ENCODE measurements at places on chromosomes 1 and 21. TPM values are rescaled to one million over a fixed set of nuclear protein-coding genes. Genes with fewer than 3 reads are reported as not detected.
A peak's percentile ranks its signal among the peaks of the same experiment; 100 is the strongest.

RXFP4 gene
- total RNA-seq = not detected

LRRC7 gene
- total RNA-seq = 0.44 TPM

ADAMTS4 gene
- 14.1 TPM for total RNA-seq

TMEM269 gene
- total RNA-seq = not detected

CRYBG2 gene
- not detected for total RNA-seq

C4BPA gene
- total RNA-seq = not detected

EPS15 gene
- 64.5 TPM for total RNA-seq

DMAP1 gene
- 26.7 TPM for total RNA-seq

PRRX1 gene
- total RNA-seq = 74.7 TPM

DNA sequence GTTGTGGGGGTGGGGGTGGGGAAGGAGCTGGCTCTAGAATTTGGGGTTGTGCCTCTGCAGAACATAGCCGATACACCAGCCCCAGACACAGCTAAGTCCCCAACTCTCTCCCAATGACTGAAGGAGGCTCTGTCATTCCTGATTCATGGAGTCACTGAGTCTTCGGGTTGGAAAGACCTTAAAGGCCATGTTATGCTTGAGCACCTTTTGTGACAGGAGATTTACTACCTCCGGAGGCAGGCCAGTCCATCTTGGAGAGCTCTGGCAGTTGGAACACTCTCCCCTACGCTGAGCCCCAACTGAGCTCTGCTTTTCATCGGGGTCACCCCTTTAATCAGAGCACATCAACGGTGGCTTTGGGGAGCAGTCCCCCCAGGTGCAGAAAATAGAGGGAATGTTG is 284.4 kb upstream of the GJB5 start:
- DNase-seq = no peak

- DNase-seq = no peak
Observed at GRCh38 chr21:31132574-31133242, 94.4 kb upstream of the KRTAP19-8 start.

DNA sequence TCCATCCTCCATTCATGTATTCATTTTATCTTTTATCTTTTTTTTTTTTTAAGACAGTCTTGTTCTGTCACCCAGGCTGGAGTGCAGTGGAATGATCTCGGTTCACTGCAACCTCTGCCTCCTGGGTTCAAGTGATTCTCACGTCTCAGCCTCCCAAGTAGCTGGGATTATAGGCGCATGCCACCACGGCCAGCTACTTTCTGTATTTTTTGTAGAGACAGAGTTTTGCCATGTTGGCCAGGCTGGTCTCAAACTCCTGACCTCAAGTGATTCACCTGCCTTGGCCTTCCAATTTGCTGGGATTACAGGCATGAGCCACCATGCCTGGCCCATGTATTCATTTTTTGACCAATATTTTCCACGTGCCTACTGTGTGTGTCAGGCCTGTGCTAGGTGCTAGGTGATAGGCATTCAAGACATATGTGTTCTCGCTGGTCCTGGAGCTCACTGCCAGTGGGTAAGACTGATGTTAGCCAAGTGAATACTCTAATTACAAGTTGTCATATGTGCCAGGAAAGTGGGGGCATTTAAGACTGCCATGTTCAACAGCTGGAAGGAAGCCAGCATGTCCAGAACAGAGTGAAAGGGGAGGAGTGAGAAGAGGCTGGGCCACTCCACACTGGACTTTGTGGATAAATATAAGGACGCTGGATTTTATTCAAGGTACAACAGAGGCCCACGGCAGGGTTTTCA is 5.3 kb upstream of the CELSR2 start:
- no peak for DNase-seq

GRCh38 chr21:44946254-44947041 is 6.6 kb downstream of the SLX9 start:
- DNase-seq = peak; percentile 18

GRCh38 chr1:18360251-18360650 is 120.5 kb upstream of the KLHDC7A start:
- no peak for DNase-seq

DNA sequence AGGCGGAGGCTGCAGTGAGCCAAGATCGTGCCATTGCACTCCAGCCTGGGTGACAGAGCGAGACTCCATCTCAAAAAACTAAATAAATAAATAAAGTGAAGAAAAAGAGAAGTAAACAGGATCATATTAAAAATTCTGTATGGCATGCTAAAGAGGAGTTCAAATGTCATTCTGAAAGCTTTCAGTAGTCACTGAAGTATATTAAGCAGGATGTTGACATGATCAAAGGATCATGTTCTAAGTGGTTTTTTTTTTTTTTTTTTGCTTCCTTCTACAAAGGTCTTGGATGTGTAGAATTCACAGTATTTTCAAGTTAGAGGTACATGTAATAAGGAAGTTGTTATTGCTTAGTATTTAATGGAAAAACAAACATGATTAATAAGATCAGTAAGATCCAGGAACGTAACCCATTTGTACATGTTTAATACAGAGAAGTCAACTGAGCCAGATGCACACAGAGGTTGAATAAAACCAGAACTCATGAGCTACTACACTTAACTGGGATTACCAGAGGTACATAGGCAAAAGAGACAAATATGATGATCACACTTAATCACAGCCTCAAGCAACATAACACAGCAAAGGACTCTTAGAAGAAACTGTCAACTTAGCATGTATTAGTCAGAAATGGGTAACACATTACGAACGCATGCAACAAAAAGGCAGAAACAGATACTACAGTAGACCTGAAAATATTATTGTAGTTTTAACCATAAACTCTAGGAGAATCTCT is 12.2 kb downstream of the CDC42BPA start:
- DNase-seq = no peak

- no peak for DNase-seq
Observed at GRCh38 chr1:5140136-5140535, 485.7 kb downstream of the AJAP1 start.

- peak; percentile 66 for DNase-seq
Observed at GRCh38 chr1:212285685-212286555, 710 bp downstream of the PPP2R5A start.

GRCh38 chr21:44578371-44579055 is 1.9 kb downstream of the KRTAP10-5 start:
- no peak for DNase-seq

- DNase-seq = no peak
Observed at GRCh38 chr1:56215771-56216170, 363.6 kb downstream of the PLPP3 start.

- DNase-seq = no peak
Observed at GRCh38 chr1:24202987-24203386, 15.9 kb upstream of the IFNLR1 start.

GRCh38 chr1:96487971-96488370 is 233.6 kb upstream of the PTBP2 start:
- no peak for DNase-seq

DNA sequence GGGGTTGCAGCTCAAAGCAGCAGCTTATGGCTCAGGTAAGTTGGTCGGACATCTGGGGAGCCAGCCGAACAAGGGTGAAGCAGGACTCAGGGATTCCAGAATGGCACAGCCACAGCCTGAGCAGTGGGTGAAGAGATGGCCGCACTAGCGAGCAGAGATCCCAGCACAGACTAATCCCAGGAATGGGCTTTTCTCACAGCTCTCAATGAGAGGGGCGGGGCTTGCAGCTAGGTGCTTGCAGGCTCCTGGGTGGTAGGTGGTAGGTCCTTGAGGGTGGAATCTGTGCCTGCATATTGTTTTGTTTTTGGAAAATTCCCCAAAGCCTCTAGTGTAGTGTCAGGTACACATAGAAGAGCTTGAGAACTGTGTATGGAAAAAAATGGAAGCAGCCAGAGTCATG is 9.0 kb downstream of the KIAA0040 start:
- no peak for DNase-seq

DNA sequence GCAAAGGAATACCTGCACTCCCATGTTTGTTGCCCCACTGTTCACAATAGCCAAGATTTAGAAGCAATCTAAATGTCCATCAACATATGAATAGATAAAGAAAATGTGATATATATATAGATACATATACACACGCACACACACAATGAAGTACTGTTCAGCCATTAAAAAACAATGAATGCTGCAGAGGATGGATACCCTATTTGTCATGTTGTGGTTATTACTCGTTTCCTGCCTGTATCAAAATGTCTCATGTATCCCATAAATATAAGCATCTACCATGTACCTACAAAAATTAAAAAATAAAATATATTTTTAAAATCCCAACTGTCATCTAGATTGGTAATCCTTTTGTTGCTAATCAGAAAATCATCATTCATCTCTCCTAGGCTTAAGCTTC is 634.8 kb upstream of the ADGRL2 start:
- DNase-seq = no peak

- peak; percentile 18 for DNase-seq
Observed at GRCh38 chr1:99704356-99704816, 58.5 kb downstream of the PALMD start.

All from left ventricle myocardium inferior (tissue), 1 donor.